NCI-H2081 treated with DMSO at 0.1 percent for 48 hours (cell line): ENCODE measurements at places on chromosomes 2 and 18.

- no peak for DNase-seq
Measured at GRCh38 chr2:172588931-172589330, 33.0 kb downstream of the PDK1 start.

DNA sequence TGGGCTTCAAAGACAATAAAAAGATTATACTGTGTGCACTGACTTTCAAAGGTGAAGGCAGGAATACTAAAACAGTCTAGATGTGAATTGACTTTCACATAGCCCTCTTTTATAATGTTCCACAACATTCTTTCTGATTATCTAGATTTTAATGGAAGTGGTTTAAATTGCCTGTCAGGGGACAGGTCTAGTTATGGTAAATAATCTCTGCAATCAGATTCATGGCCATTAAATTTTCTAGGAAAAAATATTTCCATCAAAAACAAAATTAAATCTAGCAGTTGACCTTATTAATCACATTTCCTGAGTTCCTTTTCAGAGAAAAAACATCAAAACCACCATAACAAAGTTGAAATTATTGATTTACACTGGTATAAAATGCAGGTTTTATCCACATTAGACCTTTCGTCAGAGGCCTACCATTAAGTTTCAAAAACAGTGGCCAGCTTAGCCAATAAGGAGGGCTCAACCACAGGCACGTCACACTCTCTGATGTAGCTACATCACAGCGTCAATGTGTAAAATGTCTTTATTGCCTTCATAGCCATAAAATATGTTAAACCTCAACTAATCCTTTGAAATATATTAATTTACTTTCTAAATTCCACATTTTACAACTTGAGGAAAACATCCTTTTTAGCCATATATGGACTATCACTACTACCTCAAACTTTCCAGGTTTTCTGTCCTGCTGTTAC, 79.4 kb downstream of the NOL10 start:
- DNase-seq: no peak

GRCh38 chr18:32346671-32347070, 124.0 kb downstream of the GAREM1 start:
- no peak for DNase-seq

DNA sequence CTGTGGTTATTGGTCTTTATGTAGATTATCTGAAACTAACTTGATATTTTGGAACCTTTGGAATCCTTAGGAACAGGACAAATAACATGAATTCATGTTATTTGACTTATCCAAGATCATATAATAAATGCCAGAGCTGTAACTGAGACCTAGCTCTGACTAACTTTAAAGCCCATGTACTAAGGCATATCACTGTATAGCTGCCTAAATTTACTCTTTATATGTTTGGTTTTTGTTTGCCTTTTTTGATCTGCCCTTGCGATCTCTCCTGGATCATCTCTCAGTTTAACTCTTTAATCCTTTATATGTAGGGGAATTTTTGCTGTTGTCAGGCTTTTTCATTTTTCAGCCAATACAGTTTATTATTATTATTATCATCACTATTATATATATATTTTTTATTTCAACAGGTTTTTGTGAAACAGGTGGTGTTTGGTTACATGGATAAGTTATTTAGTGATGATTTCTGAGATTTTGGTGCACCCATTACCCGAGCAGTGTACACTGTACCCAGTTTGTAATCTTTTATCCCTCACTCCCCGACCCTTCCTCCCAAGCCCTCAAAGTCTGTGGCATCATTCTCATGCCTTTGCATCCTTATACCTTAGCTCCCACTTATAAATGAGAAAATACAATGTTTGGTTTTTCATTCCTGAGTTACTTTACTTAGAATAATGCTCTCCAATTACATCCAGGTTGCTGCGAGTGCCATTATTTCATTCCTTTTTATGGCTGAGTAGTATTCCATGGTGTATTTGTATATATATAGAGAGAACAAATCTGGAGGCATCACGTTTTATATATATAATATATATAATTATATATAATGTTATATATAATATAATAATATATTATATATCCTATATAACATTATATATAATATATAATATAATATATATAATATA, 48.9 kb downstream of the APLF start:
- no peak for DNase-seq

DNA sequence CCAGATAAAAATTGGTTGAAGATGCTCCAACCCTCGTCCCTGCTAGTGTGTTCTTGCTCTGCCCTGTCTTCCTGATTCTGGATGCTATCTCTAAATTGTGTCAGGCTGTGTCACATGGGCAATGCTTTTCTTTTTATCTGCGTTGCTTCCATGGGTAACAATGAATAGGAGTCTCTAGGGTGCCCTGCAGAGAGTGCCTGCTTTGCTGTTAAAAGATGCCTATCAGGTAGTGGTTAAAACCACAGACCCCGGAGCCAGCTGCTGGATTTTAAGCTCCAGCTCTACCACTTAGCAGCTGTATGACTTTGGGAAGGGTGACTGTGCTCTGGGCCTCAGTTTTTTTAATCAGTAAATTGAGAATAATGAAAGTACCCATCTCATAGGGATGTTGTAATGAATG, 340.3 kb downstream of the PLCL1 start:
- DNase-seq: no peak
